ENCODE measurements at places on chromosomes 3 and 15.

DNA sequence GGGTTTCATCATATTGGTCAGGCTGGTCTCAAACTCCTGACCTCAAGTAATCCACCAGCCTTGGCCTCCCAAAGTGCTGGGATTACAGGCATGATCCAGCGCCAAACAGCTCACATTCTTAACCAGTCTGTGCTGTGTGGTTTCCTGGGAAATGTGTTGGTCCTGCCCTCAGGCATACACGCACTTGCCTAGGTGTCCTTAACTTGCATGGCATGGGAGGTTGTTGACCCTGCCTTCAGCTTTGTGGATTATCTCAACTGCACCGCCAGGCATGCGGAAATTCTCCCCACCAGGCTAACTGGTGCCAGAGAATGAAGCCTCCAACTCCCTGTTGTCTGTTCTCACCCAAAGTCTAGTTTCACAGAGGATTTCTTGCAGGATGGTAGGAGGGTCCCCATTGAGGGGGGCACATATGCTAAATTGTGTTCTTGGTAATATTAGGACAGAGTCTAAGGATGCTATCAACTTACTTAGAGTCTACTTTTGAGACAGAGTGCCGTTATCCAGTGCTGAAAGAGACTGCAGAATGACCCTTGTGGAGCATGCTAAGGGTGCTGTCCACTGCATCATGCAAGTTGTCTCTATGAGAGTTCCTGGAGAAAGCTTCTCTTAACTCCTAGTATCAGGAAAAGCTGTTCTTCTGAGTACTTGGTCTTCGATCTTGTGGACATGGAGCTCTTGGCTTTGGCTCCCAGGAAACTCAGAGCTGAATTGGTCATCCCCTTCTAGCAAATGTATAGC lies 61.6 kb upstream of the EIF1B start:
- no peak for DNase-seq

DNA sequence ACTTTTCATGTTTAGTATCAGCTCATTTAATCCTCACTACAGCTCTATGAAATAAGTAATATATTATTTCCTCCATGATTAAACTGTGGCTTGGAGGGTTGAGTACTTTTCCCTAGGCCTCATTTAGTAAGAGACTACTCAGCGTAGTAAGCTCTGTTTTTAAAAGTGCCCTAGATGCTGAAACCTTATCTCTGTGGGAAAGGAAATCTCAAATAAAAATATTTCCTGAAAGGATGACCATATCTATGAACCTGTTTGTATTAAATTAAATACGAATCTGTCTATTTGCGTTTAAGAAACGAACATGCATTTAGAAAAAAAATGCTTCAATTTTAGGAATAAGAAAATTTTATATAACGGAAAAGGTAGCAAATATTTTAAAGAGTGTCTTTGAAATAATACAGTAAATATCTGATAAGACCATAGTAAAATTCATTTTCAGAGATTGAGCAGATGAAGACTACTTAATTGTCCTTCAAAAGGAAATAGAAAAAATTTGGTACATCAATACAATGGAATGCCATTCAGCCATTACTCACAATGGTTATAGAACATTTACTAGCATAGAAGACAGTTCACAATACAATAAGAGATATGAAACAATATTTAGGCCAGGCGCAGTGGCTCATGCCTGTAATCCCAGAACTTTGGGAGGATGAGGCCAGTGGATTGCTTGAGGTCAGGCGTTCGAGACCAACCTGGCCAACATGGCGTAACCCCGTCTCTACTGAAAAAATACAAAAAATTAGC lies 56.2 kb downstream of the ATG7 start:
- DNase-seq: no peak

DNA sequence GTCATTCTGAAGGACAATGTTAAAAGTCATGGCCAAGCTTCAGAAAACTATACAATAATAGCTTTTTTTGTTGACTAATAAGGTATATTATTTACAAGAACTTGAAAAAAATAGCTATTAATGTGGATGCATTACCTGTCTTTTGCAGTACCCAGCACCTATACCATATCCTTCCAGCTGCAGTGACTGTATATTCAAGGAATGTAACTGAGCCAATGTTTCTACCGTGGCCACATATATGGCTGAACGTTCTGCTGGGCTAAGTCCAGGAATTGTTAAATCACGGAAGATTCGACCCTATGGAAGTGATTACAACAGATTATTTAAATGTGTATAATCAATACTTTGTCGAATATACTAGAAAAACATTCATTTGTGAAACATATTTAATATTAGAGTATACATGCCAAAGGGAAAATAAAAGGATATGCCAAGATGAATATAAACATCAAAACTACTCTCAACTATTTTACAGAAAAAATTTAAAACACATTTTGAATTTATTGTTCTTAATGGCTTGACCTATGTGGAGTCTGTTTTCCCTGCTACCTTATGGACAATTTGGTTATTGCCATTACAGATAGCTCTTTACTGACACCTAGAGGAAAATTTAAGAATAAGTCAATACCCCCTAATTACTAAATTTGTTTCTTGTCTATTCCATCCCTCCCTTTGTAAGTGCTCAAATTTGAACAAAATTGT lies 17.6 kb downstream of the ACAD11 start:
- DNase-seq: no peak

- DNase-seq: no peak
These were observed 1077.8 kb downstream of the ZPLD1 start for GRCh38 chr3:103512595-103512994.

- no peak for DNase-seq
These were observed 118.4 kb upstream of the FLNB start for GRCh38 chr3:57889807-57890206.

DNA sequence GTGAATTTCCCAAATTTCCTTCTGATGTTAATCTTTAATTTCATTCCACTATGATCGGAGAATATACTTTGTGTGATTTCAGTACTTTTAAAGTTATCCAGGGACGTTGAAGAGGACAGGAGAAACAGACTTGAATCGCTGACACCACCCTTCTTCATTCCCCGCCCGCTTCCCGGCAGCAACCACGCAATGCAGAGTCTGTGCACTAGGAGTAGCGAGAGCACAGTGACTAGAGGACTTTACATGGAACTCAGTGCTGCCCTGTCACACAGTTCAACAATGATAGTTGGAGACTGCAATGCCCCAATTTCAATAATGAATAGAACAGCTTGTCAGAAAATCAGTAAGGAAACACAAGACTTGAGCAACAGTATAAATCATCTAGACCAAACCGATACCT lies 73.9 kb downstream of the RNF13 start:
- no peak for DNase-seq

DNA sequence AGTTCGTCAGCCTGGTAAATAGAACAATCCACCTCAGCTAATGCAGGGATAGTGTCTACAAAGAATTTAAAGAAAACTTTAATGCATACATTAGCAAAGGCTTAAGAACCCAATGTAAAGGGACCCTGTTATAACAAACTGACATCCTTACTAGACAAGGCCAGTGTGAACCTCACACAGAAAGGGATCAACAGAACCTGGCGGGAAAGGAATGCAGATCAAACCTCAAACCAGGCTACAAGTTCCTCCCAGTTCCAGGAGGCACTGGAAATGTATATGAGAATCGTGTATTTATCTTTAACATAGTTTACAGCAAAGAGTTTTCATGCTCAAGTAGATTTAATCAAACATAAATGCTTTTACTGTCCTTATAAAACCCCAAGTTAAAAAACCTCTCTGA lies 37.6 kb upstream of the ATP11B start:
- no peak for DNase-seq

GRCh38 chr3:67389176-67389575 lies 265.2 kb downstream of the SUCLG2 start:
- DNase-seq: no peak

GRCh38 chr15:69893863-69894262 lies 203.9 kb downstream of the TLE3 start:
- no peak for DNase-seq

DNA sequence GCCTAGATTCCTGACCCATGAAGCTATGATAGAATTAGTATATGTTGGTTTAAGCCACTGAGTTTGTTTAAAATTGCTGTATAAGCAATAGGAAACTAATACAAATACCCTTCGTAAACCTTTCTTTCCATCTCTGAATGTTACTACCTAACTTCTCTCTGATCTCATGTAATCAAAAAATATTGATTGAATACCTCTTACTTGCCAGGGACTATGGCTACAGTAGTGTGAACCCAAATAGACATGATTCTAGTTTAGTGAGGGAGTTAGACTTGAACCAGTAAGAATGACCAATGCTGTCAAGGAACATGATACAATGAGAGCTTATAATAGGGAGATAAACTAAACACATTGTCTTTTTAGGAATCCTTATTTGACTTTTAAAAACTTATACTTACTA lies 19.4 kb downstream of the STT3B start:
- no peak for DNase-seq

- no peak for DNase-seq
These were observed 26.3 kb downstream of the CDIN1 start for GRCh38 chr15:36605604-36606263.

DNA sequence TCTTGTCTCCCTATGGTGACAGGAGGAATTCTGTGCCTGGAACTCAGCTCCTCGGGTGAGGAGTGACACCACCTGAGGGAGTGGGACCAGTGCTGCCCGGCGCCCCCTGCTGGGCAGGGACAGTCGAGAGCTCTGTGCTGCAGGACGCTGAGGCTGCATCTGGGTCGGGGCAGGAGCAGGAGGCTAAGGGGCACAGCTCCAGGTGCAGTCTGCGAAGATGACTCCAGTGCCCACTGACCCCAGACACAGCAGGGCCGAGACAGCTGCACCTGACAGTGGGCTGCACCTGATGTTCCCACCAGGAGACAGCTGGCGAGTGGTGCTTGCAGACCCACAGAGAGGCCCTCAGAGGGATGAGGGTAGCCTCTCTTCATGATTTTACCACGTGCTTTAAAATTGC lies 152.9 kb downstream of the ATP10A start:
- peak; percentile 79 for DNase-seq

DNA sequence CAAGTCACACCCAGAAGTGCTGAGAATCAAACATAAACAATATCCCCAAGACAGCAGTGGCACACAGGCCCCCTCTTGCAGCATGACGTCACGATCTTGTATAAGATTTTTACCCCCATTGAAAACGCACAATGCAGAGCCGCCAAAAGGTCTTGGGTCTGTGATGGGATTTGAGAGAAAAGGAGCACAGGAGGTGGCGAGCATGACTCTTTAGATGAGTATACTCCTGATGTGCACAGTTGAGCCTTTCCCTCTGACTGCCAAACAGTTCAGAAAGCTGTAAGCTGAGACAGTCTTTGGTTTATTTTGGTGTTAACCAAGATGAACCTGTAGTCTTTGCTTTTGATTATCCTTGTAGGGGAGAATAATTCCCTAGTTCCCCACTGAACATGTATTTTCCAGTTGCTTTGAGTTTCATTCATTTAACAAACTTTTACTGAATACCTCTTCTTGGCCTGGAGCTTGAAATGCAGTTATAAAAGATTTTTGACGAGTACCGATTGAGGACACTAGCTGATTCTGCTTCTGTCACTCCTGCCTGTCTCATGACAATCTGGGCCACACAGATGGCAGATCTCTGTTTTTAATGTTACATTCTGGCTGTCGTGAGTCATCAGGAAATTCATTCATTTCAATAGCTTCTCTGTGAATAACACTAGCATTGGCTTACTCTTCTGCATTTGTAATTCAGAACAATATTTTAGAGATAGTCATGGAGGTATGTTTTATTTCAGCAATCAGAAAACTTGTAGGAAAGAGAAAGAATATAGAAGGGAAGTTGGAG lies 28.9 kb downstream of the CFAP91 start:
- DNase-seq: no peak

GRCh38 chr15:45091576-45091975 lies 22.4 kb downstream of the DUOX2 start:
- peak; percentile 11 for DNase-seq

DNA sequence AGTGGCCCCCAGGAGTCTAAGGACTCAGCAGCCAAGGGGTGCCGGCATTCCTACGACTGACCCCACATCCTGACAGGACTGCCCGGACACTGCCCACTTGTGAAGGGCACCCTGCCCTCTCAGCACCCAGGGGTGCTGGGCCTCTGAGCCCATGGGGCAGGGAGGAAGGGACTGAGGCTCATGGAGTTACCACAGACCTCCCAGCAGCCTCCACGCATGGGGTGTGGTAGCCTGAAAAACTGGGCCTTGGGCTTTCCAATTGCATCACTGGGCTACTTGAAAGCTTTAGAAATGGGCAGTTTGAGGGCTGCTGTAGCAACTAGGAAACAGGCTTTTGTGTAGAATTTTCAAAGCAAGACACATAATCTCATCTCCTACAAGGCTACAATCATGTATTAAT lies 13.2 kb downstream of the TKT start:
- DNase-seq: no peak

DNA sequence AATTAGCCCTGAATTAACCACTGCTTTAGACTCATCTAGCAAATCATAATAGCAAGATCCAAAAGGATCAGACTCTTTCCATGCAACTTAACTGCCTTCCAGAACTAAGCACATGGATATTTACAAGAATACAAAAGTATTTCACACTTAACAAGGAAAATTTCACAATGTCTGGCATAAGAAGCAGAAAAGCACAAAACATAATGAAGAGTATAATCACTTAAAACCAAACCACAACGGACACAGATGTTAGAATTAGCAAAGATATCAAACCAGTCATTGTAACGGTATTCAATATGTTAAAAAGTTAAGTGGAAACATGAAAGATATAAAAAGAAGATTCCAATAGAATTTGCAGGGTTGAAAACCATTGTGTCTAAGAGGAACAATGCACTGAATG lies 51.5 kb upstream of the COL6A6 start:
- DNase-seq: no peak

- no peak for DNase-seq
These were observed 41.6 kb downstream of the AAGAB start for GRCh38 chr15:67212684-67213367.

DNA sequence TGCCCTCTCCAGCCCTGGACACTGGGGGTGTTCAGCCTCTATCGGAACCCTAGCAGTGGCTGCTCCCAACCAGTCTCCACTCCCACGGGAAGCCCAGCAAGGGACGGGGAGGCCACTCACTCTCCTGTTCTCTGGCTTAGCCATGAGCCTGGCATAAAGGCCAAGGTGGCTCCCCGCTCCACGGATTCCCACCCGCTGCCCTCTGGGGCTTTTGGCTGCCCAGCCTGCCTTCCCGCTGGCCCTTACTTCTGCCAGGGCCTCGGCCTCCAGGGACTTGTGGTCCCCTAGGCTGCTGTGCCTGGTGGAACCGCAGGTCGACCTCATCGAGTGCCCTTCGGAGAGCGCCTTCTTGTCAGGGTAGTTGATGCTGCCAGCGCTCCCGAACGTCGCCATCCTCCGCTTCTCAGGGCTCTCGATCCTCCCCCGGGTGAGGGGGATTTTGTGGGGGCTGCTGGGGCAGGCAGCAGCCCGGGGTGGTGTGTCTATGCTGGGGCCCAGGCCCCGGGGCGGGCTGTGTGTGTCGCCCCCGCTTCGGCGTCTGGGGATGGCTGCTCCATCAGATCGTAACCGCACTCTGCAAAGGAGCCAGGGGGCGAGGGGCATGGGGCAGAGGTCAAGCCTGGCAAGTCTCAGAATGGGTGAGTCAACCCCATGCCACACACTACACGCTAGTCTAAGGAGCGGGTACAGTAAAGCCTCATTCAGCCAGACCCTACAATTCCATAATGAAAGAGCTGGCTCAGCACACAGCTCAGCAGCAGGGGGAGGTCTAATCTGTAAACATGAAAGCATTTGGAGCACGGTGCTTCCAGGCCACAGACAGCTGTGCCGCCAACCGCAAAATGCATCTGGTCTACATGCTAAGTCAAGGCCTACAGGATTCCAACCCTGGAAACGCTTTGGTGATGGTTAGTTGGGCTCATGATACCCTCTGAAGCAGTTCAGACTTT lies 27.3 kb upstream of the RAD18 start:
- DNase-seq: no peak
